H1 (cell line): ENCODE measurements at places on chromosomes 2 and 18. TPM values are rescaled to one million over a fixed set of nuclear protein-coding genes. Genes with fewer than 3 reads are reported as not detected.

Gene IL36B
- total RNA-seq, result not detected in 2 replicates

Gene IL1RN
- not detected in 2 replicates for total RNA-seq

Gene HOXD8
- not detected in 2 replicates for total RNA-seq

Gene COL4A4
- total RNA-seq, result 0.67 and 1.7 TPM in 2 replicates

Gene TOGARAM2
- total RNA-seq, result 0.59 and 1.4 TPM in 2 replicates

Gene PJVK
- 2.3 and 2.4 TPM in 2 replicates for total RNA-seq

Gene KHK
- 17.7 and 20.5 TPM in 2 replicates for total RNA-seq

Gene EVX2
- total RNA-seq, result not detected in 2 replicates

Gene PCARE
- not detected in 2 replicates for total RNA-seq

Gene BMP10
- not detected in 2 replicates for total RNA-seq

Gene CCDC68
- total RNA-seq, result 0.80 and 0.92 TPM in 2 replicates

Gene TGFA
- 2.8 and 3.7 TPM in 2 replicates for total RNA-seq

Gene FAP
- not detected in 2 replicates for total RNA-seq
